ENCODE measurements at places on chromosomes 5 and 9.
A peak's percentile ranks its signal among the peaks of the same experiment; 100 is the strongest.

- DNase-seq: no peak
Measured at GRCh38 chr9:78918976-78919375, 622.1 kb downstream of the PSAT1 start.

DNA sequence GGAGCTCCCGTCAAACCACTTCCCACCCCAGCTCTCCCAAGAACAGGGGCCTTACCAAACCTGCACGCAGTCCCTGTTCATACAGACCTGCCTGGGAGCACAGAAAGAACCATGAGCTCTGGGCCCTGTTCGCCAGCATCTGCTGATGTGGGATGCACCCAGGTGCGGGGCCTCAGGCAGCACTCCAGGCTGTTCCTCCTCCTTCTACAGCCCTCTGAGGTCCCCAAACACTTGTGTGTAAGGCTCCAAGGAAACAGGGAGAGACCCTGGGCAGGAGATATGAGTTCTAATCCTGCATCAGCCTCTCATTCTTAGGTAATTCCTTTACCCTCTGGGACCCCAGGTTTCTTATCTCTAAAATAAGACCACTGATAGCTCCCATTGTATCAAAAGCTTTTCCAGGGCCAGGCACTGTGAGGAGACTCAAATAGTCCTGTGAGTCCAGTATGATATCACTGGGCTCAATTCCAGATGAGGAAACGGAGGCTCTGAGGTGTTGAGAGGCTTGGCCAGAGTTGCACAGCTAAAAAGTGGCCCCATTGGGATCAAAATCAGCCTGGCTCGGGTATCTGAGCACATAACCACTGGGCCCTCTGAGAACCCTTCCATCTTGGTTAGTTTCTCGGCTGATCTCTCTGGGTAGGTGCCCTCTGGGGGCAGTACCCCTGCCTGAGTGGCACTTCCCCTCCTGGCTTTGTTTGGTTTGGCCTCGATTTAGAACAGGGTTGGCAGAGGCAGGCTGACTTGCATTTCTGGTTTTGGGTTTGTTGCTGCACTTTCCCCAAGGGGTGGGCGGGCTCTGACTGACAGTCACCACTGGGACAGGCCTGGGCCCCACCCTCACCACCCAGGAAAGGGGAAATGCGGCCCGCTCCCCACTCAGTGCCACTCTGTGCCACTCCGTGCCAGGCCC is 116.8 kb downstream of the RGS3 start:
- DNase-seq: no peak

DNA sequence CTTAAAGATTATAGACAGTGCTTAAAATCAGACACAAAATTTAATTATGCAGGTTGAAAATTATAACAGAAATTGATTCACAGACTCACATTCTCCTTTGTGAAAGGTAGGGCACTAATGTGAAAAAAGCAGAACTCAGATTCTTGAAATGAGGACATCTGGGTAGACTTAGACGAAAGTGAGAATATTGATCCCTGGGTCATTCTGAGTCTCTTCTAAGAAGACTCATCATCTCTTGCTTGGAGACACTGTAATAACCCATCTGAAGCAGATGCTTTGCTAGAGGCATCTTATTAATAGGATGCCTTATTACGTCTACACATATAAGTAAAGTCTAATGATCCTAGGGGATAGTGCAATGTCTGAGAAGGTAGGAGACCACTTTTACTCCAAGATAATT is 274.4 kb downstream of the HINT1 start:
- no peak for DNase-seq

DNA sequence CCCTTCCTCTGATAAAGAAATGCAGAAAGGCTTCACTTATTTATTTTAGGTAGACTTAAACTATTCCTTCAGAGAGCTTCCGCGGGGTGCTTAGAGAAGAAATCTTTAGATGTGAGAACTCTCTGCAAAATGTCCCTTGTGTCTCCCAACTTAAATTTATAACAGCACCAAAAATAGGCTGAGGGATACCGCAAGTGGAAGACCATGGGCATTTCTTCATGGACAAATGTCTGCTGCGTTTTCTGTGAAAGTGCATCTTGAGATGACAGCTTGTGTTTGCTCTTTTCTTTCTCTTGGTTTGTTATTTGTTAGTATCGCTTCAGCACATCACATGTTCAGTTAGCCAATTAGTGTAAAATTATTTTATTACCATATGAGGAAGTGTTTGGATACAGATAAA is 15.3 kb upstream of the GRIN3A start:
- DNase-seq: no peak

- DNase-seq: no peak
Measured at GRCh38 chr9:87604886-87605588, 107.4 kb downstream of the DAPK1 start.

DNA sequence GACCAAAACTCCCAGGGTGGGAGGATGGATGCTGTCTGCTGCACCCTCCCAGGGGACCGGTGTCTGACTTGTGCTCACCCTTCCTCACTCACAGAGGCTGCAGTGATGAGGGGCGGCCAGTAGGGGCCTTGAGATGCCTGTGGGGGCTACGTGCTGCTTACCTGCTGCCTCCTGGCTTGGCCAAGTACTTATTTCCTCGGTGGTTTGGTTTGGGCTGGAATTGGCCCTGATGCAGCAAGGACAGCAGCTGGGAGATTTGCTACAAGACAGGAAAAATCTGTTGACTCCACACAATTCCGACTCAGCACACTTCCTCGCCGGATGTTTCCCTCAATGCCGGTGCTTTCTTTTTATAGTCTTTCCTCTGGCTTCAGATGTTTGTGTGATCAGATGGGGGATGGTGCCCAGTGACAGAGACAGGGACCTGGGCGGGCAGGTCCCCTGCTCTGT is 6.6 kb downstream of the PCDH12 start:
- no peak for DNase-seq

GRCh38 chr9:105198865-105199264 is 45.6 kb upstream of the SLC44A1 start:
- DNase-seq: no peak

GRCh38 chr5:173152547-173152946 is 8.2 kb downstream of the BNIP1 start:
- DNase-seq: no peak

- no peak for DNase-seq
Measured at GRCh38 chr9:137069508-137070091, 757 bp downstream of the SAPCD2 start.

- DNase-seq: peak; percentile 99
Measured at GRCh38 chr5:83076742-83077661, at the start of the genes TMEM167A and XRCC4. Gene TMEM167A (minus strand): TSS chr5:83077394. CDS start chr5:83077323, 71 bp downstream. Gene XRCC4 (plus strand): TSS chr5:83077547. CDS start chr5:83104920, 27,373 bp downstream.

DNA sequence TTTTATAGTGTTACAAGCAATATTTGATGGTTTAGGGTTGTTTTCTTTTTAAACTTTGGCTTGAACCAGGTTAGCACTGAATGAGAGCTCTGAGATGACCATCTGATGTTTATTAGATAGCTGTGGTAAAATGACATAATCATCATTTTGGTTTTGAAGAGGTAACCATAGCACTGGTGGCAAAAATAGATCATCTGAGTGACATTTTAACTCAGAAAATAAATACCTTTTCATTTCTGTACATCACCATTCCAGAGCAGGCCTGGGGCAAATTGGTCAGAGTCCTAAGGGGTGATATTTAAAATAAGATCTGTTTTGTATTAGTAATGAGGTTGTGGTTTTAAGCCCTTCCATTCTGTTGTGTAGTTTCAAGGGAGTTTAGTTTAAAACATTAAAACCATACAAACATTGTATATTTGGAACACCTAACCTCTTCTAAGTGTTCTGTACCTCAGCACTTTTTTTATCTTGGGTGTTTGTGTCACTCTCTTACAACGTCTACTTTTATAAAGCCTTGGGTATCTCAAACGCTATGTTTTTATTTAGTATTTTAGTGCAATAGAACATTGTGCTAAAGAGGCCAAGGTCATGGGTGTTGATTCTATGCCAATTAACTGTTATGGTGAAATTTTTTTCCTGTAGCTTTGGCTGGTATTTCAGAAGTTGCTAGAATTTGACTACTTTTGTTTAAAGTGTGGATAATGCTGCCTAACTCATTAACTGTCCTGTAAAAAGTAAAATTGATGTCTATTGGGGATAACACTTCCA is 166.1 kb downstream of the CD180 start:
- no peak for DNase-seq

DNA sequence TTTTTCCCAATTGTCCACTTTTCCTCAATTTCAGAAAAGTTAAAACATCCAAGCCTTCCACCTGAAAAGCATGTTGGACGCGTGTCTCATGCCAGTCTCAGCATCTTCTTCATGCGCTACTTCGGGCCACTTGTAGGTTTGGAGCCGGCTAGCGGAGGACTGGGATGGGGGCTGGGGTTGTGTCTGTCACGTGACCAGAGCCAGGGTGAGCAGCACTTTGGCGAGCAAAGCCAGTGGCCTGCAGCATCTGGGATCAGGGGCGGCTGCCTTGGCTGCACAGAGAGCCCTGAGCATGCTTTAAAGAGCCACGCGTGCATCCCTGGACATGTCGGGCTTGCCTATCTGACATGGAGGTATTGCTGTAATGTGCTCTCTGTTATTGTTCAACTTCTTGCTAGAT is 41.2 kb downstream of the SLC6A3 start:
- DNase-seq: peak; percentile 55

DNA sequence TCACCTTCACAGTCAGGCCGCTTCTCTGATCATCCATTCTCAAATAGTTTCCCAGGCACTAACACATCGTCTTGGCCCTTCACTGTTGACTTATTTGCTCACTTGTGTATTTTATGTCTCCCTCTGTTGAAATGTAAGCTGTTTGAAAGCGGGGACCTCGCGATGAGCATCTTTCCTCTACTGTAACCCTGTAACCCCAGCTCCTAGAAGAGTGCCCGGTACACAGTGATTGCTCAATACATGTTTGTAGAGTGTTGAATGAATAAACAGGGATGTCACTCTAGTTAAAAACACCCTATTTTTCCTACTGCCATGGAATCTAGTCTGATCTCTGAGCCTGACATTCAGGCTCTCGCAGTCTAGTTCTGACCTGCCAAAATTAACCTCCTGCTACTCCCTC is 150.8 kb downstream of the TTLL11 start:
- DNase-seq: no peak

GRCh38 chr9:84101964-84102632 is 121.5 kb downstream of the RMI1 start:
- DNase-seq: no peak

DNA sequence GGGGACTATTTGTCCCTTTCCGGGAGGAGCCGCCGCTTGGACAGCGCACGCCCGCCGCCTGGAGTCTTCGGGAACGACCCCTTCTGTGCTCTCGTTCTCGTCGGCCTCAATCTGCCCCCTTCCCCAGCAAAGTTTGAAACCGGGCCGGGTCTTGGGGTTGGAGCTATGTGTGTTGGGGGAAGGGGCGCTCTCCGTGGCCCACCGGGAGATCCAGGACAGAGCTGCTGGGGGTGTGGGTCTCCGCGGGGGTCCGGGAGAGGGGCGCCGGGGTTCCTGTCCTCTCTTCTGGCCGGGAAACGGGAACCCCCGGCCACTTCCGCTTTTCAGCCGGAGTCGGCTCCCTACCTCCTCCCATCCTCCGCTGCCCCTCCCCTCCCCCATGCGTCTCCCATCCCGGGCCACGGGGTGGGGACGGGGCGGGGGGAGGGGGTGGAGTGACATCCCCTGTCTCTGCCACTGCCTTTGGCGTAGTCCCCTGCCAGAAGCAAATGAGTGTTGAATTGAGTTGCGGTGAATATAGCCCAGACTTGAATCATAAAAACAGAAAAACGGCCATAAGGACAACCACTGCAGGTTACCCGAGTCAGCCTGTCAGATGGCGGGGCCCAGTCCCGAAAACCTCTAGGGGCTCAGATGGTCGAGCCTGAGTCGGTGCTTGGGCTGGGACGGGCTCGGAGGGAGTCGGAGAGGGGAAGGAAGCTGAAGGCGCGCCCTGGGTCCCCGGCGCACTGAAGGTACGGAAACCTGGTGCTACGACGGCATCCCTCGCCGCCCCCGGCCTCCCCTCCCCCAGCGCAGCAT is 1.1 kb downstream of the CPLX2 start:
- DNase-seq: no peak

- no peak for DNase-seq
Measured at GRCh38 chr5:156481741-156482140, 154.8 kb downstream of the SGCD start.

- DNase-seq: peak; percentile 67
Measured at GRCh38 chr5:178404987-178405386, 172.4 kb upstream of the PHYKPL start.

DNA sequence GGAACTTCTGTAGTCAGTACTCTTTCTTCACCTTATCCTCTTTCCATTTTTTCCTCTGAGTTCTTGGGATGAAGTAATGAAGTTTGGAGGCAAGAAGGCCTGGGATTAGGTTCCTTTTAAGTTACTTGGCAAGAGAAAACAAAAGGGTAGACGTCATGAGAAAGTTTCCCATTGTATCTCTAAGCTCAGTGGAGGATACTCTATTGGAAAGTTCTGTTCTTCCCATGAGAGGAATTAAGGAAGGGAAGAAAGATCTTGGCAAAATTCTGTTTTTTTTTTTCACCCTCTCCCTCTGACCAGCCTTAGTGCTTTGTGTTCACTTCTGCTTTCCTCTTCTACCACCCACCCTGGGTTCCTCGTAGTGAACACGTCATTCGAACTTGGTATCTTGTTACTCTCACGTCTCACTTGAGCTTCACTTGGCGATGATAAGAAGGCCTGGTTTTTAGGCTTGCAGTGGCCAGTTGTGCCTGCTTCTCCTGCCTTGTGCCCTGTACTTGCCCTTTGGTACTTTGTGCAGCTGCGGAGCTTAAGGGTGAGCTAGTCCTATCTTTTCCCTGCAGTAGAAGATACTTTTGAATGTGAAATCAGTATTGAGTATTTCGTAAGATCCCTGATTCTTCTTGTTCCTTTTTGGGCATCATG is 67.0 kb downstream of the ARHGAP26 start:
- no peak for DNase-seq
